ENCODE measurements at places on chromosomes 13 and 19.
A peak's percentile ranks its signal among the peaks of the same experiment; 100 is the strongest.

- DNase-seq: no peak
These were observed 82.8 kb upstream of the ZNF254 start for GRCh38 chr19:24004166-24004565.

GRCh38 chr13:35512271-35512920 is 35.9 kb upstream of the MAB21L1 start:
- DNase-seq: no peak

- no peak for DNase-seq
These were observed 531.7 kb downstream of the MYO16 start for GRCh38 chr13:109160887-109161669.

GRCh38 chr19:58551577-58552471 is 3.1 kb downstream of the CHMP2A start:
- DNase-seq: no peak

DNA sequence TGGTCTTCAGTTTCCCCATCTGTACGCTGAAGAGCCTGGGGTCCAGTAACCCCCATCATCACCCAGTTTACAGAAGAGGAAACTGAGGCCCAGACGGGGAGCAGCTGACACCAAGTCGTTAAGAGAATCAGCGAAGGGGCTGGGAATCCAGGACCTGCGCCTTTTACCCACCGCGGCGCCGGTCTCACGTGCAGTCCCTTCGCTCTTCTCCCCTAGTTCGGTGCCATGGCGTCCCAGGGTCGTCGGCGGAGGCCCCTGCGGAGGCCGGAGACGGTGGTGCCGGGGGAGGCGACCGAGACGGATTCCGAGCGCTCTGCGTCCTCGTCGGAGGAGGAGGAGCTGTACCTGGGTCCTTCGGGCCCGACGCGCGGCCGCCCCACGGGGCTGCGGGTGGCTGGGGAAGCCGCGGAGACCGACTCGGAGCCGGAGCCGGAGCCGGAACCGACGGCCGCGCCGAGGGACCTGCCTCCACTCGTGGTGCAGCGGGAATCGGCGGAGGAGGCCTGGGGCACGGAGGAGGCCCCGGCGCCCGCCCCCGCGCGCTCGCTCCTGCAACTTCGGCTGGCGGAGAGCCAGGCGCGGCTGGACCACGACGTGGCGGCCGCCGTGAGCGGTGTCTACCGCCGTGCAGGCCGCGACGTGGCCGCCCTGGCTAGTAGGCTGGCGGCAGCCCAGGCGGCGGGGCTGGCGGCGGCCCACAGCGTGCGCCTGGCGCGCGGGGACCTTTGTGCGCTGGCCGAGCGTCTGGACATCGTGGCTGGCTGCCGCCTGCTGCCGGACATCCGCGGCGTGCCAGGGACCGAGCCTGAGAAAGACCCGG is 698 bp downstream of the BLOC1S3 start:
- no peak for DNase-seq

GRCh38 chr13:46621133-46621532 is 68.2 kb downstream of the LRCH1 start:
- no peak for DNase-seq

GRCh38 chr13:21458451-21458812 is 671 bp downstream of the ZDHHC20 start:
- DNase-seq: peak; percentile 31

DNA sequence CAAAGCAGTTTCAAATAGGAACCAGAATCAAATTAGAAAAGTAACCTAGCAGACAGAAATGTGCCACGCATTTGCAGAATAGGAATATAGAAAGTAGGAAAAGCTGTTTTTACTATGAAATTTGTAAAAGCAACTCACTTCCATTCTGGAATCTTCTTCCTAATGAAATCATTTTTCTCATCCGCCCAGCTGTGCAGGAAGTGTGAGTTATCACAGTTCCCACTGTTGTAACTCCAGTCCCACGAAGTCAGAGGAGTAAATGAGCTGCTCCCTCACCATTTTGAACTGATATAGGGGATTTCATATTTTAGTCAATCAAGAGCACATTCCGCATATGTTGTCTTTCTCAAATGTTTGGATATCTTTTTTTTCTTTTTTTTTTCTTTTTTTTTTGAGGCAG is 230.8 kb downstream of the TBC1D4 start:
- DNase-seq: no peak

DNA sequence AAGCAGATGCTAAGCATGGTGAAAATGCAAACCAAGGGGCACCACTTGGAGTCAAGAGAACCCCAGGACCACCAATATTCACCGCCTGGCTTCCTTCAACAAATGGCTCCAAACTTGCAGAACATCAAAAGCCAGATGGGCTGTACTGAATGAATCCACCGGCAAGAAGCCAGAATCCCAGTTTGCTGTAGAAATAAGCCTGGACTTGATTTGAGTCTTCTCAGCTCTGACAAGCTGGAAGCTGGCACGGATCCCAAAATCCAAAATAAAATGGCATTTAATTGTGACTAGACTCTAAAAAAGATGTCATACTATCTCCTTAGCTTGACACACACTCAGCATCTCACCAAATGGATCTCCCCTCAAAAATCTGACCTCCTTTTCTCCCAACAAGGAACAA is 11.9 kb downstream of the EFNB2 start:
- DNase-seq: no peak

GRCh38 chr19:45119582-45119981 is 26.6 kb downstream of the PPP1R37 start:
- DNase-seq: no peak

GRCh38 chr13:89324582-89324981 is 1653.4 kb downstream of the SLITRK5 start:
- DNase-seq: no peak

GRCh38 chr19:55489711-55490477 is 1.7 kb downstream of the SSC5D start:
- DNase-seq: no peak

GRCh38 chr13:95524264-95524901 is 28.1 kb upstream of the CLDN10 start:
- DNase-seq: no peak

DNA sequence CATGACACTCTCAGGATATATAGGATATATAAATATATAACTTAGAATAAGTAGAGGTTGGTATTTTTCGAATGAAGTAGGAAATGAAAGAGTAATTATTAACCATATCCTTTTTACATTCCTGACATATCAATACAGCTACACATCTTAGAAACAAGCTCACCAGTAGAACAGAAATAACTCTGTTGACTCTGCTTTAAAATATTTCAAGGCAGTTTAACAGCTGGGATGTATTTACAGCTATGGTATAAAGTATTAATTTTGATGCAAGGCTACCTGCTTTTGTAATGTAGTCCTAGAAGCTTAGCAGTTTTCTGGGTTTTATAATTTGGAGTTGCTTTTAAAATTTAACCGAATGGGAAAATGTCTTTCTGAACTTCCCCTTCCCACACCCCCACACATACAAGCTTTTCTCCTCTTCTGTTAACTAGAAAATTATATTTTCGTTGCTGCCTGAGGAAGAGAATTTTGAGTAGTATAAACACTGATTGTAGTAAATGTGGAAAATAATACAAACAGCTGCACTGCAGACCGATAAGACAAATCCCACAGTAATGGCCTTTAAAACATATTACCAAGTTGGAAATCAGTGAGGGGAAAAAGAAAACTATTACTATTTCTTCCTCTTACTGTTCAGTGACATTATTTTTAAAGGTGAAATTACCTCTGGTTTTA is 147.7 kb downstream of the GGACT start:
- no peak for DNase-seq

GRCh38 chr13:80830431-80830830 is 489.5 kb upstream of the SPRY2 start:
- DNase-seq: no peak

DNA sequence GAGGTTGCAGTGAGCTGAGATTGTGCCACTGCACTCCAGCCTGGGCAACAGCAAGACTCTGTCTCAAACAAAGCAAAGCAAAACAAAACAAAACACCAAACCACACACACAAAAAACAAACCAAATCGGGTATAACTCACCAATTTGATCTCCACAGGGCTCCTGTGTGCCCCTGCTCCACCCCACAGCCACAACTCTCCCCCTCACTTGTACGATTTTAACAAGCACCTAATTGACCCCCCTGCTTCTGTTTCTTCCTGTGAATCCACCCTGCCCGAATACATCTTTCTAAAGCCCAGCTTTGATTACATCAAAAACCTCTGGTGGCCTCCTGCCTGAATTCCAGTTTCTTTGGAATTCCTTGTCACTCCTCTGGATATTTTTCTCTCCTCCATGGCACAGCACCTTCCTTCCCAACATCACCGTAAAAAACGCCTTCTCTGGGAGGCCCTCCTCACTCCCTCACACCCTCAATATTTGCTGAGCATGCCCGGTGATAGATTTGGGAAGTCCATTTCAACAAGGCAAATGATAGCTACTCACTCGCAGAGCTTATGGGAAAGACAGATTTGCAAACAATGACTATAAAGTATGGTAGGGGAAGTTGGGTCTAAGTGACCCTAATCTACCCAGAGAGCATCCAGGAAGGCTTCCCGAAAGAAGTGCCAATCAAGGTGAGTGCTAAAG is 11.6 kb upstream of the RANBP3 start:
- DNase-seq: no peak

GRCh38 chr19:17527326-17527725 is 15.9 kb downstream of the PGLS start:
- no peak for DNase-seq

GRCh38 chr19:39405958-39406655 is 540 bp upstream of the ZFP36 start:
- DNase-seq: peak; percentile 93

- DNase-seq: no peak
These were observed 27.3 kb downstream of the B3GLCT start for GRCh38 chr13:31227063-31227462.

- DNase-seq: no peak
These were observed 2.7 kb downstream of the CSNK1G2 start for GRCh38 chr19:1943661-1944087.

- DNase-seq: no peak
These were observed 24.5 kb downstream of the TFDP1 start for GRCh38 chr13:113608967-113609533.

GRCh38 chr13:45413826-45414307 is 4.3 kb downstream of the SLC25A30 start:
- no peak for DNase-seq

DNA sequence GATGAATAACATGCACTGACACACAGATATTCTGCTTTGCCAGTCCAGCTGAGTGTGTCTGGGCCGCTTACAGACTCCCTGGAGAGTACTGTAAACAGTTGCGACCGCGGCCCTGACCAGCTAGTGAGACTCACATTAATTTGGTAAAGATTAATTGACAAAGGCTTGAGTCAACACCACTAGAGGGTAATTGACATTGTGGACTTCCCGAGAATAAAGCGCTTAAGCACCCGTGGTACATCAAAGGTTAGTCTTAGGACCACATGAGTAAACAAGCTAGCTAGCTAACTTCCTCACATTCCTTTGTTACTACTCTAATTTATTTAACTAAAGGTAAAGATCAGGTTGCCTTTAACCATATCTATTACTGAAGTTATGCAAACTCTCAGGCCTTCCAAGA is 624.4 kb upstream of the ARGLU1 start:
- no peak for DNase-seq

DNA sequence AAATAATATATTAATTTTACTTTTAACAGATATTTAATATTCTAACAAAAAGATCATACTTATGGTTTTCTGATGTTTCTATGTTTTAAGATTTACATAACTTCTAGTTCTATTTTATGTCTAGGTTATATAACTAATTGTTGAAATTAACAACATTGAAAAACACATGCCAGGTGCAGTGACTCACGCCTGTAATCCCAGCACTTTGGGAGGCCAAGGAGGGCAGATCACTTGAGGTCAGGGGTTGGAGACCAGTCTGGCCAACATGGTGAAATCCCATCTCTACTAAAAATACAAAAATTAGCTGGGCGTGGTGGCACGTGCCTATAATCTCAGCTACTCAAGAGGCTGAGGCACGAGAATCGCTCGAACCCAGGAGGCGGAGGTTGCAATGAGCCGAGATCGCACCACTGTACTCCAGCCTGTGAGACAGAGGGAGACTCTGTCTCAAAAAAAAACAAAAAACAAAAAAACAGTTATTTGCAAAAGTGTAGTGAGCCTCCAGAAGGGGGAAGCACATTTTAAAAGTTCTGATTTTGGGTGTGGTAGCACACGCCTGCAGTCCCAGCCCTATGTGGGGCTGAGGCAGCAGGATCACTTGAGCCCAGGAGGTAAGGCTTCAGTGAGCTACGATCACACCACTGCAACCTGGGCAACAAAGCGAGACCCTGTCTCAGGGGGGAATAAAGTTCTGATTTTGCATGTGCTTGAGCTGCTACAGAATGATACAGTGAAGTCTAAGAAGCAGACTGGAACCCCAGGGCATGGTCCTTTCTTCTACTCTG is 18.7 kb downstream of the MIPEP start:
- DNase-seq: no peak

- DNase-seq: no peak
These were observed 598.1 kb downstream of the DCT start for GRCh38 chr13:93881411-93881810.
